ENCODE measurements at places on chromosomes 1 and 21.

GRCh38 chr1:47024141-47024801 lies 802 bp downstream of the CYP4X1 start:
- no peak for DNase-seq

DNA sequence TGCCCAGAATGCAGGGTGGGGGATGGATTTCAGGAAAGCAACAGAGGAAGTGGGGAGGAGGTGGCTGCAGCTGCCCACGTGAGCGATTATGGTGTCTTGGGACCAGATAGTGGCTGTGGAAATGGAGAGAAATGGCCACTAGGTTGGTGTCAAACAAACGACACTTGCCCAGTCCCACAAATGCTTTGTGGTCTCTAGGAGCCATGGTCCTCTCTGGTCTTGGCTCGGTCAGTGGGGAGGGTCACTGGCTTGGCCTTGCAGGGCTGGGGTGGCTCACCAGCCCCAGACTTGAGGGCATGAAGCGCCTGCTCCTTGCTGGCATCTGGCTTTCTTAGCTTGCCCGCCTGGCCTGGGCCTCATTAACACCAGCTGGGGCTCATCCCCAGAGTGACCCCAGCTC lies 7.2 kb downstream of the PADI2 start:
- no peak for DNase-seq

GRCh38 chr1:115906627-115907026 lies 65.7 kb upstream of the NHLH2 start:
- DNase-seq: no peak

DNA sequence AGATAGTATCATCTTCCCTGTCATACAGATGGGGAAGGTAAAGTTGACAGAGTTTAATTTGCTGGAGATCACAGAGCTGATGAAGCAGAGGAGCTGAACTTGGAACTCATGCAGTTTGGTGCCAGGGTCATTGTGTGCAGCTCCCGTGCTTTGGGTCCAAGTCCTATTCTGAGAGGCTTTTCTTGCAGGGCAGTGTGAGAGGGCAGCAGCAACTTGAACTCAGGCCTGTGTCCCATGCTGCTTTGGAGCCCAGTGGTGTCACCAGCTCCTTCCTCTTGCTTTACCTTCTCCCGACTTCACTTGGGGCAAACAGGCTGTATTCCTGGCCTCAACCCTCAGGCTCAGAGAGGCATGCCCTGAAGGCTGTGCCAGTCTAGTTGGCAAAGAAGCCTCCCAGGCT lies 24.7 kb downstream of the INAVA start:
- DNase-seq: no peak

DNA sequence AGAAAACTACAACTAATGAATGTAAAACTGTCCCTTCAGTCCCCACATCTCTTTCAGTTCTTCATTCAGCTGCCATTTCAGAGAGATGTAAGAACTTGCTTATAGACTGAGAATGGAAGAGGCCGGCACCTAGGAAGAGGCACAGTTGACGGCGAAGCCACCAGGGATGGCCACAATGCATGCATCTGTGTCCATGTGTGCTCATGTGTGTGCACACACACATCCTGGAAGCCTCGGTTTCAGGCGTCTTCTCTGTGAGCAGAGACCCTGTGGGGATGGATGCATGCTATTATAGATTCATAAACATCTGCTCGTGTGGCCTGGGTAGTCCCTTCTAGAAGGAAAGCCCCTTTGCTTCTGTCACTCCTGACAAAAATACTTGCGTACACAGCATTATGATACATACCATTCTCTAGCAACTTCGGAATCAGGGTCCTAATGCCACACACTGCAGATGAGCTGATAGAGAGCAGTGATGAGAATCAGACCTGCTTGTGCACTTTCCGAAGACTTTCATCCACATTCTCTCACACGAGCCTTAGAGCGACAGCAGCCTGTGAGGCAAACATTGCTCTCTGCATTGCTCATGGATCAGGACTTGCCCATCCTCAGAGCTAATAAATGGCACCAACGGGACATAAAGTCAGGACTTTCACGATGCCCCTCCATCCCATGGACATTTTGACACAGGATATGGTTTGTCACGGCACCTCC lies 12.4 kb upstream of the GPR61 start:
- DNase-seq: no peak

GRCh38 chr1:230327892-230328284 lies 98.2 kb downstream of the PGBD5 start:
- no peak for DNase-seq

DNA sequence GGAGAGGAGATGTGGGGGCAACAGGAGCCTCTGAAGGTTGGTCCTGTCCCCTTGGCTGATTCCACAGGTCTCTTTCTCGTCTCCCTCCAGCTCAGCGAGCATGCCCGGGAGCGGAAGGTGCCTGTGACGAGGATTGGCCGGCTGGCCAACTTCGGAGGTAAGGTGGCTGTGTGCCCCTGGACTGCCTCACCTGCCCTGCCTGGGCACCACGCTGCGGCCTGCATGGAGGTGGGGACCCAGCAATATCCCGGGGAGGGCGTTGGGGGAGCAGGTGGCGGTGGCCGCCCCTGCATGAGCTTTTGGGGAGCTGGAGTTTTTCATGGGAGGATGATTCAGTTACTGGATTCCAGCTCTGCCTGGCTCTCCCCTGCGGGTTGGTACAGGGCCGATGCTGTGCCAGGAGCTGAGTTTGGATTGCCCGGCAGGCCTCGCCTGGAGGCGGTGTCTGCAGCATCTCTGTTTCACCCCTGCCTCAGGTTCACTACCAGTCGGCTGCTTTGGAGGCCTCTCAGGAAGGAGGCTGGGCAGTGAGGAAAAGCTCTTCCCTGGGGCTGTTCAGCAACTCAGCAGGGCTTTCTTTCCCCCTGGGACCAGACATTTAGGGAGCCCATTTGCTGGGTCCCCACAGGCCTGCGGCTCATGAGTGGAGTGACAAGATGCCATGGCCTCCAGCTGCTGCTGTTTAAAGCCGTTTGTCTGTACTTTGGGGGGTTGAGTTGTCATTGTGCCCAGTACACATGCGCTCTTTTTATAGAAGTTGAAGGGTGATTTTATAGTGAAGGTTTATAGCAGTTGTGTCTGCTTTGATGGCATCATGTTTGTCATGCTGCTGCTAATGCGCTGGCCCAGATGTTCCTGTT lies 25.7 kb downstream of the COQ8A start:
- no peak for DNase-seq

GRCh38 chr1:200090252-200091159 lies 63.0 kb downstream of the NR5A2 start:
- no peak for DNase-seq

DNA sequence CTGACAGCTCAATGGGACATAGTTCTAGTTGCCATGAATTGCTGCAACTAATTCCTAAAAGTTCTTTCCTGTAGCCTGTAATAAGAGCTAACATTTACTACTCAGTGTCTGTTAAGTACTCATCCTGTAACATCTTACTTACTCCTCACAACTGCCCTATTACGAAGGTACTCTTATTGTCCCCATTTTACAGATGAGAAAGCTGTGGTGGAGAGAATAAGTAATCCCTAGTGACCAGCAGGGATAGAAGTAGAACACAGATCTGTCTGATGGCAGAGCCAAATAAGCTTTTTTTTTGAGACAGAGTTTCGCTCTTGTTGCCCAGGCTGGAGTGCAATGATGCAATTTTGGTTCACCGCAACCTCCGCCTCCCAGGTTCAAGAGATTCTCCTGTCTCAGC lies 3.1 kb downstream of the STK40 start:
- no peak for DNase-seq

- DNase-seq: no peak
Observed at GRCh38 chr1:3590951-3591865, 20.1 kb downstream of the MEGF6 start.

DNA sequence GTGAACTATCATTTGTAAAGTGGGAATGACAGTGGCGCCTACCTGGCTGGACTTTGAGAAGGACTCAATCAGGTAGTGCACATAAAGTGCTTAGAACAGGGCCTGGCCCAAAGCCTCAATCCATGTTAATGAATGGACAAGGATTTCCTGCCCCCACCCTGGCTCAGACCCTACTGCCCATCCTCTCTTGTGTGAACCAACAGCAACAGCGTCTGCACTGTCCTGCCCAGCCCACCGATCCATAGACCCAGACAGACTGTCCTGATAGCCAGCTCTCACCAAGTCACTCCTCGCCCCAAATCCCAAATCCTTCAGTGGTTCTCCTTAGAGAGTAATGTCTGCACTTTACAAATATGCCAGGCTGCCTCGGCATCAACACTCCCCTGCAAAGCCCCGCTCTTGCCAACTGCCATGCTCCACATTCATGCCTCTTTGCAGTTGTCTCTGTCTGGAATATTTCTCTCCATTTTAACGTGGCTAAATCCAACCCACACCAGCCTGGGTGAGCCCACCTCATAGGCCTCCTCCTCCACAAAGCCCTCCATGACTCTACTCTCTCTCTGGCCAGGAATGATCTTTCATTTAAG lies 157.6 kb upstream of the EDN2 start:
- no peak for DNase-seq

GRCh38 chr1:7770669-7770996 lies 463 bp upstream of the VAMP3 start:
- DNase-seq: no peak

GRCh38 chr1:19006000-19006399 lies 49.5 kb upstream of the IFFO2 start:
- DNase-seq: no peak

DNA sequence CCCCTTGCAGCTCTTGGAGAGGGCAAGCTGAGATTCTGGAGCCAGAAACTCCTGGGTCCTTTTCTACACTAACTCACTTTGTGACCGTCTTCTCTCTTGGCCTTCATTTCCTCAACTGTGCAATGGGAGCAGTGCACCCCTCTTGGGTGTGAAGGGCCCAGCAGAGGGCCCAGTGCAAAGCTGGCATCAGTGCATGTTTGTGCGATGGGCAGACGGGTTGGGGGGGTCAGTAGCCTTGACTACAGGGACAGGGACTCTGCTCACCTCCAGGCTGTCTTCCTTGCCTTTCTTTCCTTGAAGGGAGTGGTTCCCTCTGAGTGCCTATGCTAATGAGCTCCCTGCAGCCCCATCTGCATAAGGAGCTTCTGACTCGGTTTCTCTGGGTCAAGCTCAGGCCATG lies 51.0 kb downstream of the EDN2 start:
- no peak for DNase-seq

GRCh38 chr1:10789803-10790702 lies 6.4 kb downstream of the CASZ1 start:
- no peak for DNase-seq

DNA sequence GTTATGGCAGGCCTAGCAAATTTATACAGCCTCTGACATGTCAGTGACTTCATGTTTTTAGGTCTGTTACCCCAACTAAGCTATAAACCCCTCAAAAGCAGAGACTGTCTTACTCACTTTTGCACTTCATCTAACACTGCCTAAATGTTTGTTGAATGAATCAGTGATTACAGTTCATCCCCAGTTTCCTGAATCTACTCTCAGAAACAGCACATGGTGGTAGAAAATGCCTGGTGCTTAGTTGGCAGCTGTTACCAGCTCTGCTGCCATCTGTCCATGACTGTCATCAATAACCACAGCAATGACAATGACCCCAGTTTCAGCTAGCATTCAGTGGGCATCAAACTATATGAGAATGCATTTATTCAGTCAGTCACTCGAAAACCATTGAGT lies 110.5 kb upstream of the SERBP1 start:
- no peak for DNase-seq

DNA sequence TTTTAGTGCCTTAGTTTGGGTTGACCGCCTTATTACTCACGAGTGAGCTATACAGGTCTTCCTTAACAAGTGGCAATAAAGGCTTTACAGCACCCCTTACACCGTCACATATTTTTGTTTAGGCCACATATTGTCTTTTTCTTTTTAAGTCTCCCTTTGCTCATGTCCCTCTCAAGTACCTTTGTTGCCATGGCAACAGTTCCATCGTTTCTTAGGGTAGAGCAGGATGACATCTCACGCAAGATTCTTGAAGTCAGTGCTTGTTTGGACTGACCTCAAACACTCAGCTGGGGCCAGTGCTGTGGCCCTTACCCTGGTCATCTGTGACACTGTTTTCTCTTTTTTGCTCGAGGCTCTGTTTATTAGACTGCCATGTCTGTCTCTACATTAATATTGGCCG lies 69.8 kb downstream of the PBX1 start:
- DNase-seq: no peak

DNA sequence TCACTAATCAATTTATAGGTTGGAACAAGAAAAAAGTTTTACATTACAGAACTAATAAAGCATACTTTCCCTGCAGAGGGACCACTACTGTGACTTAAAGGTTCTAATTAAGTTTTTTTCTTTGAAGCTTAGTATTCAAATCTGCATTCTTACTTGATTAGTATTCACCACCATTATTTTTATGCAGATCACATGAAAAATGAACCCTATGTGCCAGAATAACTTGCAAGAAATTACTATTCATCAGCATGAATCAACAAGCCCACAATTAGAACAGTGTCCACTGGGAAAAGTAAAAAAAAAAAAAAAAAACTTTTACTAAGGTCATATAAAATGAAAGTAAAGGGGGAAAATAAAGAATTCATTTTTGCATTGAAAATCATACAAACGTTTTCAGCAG lies 90.8 kb downstream of the SMYD3 start:
- DNase-seq: no peak

DNA sequence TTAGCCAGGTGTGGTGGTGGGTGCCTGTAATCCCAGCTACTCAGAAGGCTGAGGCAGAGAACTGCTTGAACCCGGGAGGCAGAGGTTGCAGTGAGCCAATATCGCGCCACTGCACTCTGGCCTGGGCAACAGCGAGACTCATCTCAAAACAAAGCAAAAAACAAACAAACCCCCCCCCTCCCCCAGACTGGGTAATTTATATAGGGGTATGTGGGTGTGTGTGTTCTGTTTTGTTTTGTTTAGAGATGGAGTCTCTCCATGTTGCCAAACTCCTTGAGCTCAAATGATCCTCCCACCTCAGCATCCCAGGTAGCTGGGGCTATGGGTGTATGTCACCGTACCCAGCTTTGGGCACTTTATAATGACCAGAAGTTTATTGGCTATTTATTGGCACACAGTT lies 73.6 kb downstream of the SLC27A3 start:
- DNase-seq: no peak

DNA sequence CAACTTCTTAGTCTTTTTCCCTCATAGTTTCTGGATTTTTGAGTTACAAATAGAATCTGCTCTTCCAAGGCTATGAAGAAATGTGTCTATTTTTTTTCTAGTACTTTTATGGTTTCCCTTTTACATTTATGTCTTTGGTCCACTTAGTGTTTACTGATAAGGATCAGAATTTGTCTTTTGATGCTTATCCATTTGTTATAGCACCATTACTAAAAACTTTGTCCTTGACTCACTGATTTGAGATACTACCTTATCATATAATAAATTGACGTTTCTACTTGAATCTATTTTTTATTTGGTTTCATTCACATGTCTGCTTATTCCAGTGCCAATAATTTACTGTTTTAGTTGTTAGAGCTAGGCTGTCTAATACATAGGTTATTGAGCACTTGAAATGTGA lies 161.1 kb upstream of the DPYD start:
- no peak for DNase-seq

- no peak for DNase-seq
Observed at GRCh38 chr21:45477176-45478114, 64.8 kb downstream of the SLC19A1 start.

DNA sequence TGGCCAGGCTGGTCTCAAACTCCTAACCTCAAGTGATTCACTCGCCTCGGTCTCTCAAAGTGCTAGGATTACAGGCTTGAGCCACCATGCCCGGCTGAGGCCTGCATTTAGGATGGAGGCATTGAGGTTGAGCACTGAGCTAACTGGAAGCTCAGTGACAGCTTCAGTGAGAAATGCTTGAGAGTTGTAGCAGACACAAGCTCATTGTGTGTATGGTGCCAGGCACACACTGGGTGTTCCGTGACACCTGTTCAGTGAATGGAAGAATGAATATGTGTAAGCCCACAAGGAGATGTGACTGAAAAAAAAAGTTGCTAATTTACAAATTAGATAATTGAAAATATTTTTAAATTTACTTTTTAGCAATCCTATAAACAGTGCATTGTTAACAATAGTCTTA lies 21.8 kb downstream of the LURAP1 start:
- DNase-seq: no peak

Data from GDM1 (cell line).